ENCODE measurements at places on chromosomes 6 and 20.
A peak's percentile ranks its signal among the peaks of the same experiment; 100 is the strongest.

GRCh38 chr20:10423735-10424134 lies 10.3 kb downstream of the MKKS start:
- H3K4me3 ChIP-seq = no peak overlapping the region
- H3K36me3 ChIP-seq = no peaks in the 10 kb centered on the region
- no peaks in the 10 kb centered on the region for H3K27me3 ChIP-seq
- DNase-seq = no peak

GRCh38 chr20:50310673-50311051 lies 120.0 kb downstream of the CEBPB start:
- DNase-seq = no peak
- no peak overlapping the region for H3K4me3 ChIP-seq
- peaks cover 79% of the 10 kb centered on the region for H3K4me1 ChIP-seq
- no peaks in the 10 kb centered on the region for H3K27me3 ChIP-seq

DNA sequence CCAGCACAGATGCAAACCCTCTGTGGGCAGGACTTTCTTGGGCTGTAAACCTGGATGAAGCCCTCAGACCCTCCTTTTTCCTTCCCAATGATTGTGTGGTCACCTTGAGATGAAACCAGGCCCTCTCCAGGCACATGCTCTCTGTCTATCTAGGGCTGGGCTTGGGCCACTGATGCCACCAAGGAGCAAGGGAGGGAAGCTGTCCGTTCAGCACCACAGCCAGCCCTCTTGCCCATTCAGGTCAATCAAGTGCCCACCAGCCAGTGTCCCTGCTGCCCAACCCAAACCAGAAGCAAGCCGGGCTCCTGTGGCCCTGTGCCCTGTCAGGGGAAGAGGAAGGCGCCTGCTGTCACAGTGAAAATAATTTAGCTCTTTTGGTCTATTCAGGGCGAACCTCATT lies 8.0 kb downstream of the STMN3 start:
- DNase-seq = no peak
- H3K4me1 ChIP-seq = no peaks in the 10 kb centered on the region
- H3K4me3 ChIP-seq = no peak overlapping the region
- H3K27ac ChIP-seq = no peak overlapping the region
- H3K36me3 ChIP-seq = no peaks in the 10 kb centered on the region

DNA sequence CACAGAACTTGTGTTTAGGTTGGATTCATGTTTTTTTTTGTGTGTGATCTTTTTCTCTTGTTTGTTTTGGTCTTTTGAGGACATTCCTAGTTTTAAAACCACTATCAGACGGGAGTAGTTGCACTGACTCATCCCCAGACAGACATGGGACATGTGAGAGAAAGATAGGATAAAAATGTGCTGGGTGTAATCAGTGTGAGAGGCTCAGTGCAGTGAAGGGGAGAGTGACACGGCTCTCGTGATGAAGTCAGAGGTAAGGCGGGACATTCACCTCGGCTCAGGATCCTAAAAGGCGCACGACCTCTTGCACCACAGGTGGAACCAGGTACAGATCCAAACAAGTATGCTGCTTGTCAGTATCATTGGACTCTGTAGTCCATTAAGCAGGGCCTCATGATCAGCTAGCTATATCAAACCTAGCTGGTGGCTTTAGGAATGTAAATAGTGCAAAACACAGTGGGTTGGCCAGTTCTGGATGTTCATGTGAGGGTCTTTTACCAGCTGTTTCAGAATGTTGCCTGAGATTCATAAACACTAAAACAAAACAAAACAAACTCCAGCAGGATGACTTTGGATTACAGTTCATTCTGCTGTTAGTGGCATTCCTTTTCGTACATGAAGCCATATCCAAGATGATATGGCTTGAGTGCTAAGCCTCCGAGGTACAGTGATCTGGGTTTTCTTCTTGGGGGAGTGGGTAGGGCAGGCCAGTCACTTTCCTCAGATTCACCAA lies 18.0 kb downstream of the FOXO3 start:
- DNase-seq = peak; percentile 86
- H3K27ac ChIP-seq = peak overlapping the region; percentile 14
- H3K4me1 ChIP-seq = peaks cover 59% of the 10 kb centered on the region
- H3K4me3 ChIP-seq = no peak overlapping the region

DNA sequence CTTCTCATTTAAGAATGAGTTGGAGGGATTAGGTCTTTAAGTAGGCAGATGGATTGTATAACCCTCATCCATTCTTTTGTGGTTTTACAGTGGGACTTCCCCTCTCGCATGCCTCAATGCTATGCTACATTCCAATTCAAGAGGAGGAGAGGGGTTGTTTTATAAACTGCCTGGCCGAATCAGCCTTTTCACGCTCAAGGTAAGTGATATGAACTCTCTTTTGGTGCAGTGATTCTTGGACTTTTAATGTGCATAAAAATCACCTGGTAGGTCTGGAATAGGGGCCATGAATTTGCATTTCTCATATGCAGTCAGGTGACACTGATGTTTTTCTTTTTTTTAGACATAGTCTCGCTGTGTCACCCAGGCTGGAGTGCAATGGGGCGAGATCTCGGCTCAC lies 10.8 kb downstream of the ASXL1 start:
- peaks cover 41% of the 10 kb centered on the region for H3K36me3 ChIP-seq
- no peaks in the 10 kb centered on the region for H3K27me3 ChIP-seq
- DNase-seq = no peak
- H3K27ac ChIP-seq = no peak overlapping the region
- H3K4me1 ChIP-seq = no peaks in the 10 kb centered on the region
- H3K4me3 ChIP-seq = no peak overlapping the region

- H3K27ac ChIP-seq = no peak overlapping the region
- no peak overlapping the region for H3K4me3 ChIP-seq
- H3K27me3 ChIP-seq = no peaks in the 10 kb centered on the region
These were observed 95.3 kb upstream of the VSTM2L start for GRCh38 chr20:37807471-37808232.

- H3K27ac ChIP-seq = no peak overlapping the region
- no peak overlapping the region for H3K4me3 ChIP-seq
- H3K36me3 ChIP-seq = no peaks in the 10 kb centered on the region
- H3K4me1 ChIP-seq = peaks cover 14% of the 10 kb centered on the region
These were observed 32.5 kb downstream of the KDM1B start for GRCh38 chr6:18187701-18188100.

- no peak for DNase-seq
- H3K4me3 ChIP-seq = no peak overlapping the region
- H3K27ac ChIP-seq = no peak overlapping the region
These were observed 44.0 kb upstream of the UBR2 start for GRCh38 chr6:42519779-42520178.

DNA sequence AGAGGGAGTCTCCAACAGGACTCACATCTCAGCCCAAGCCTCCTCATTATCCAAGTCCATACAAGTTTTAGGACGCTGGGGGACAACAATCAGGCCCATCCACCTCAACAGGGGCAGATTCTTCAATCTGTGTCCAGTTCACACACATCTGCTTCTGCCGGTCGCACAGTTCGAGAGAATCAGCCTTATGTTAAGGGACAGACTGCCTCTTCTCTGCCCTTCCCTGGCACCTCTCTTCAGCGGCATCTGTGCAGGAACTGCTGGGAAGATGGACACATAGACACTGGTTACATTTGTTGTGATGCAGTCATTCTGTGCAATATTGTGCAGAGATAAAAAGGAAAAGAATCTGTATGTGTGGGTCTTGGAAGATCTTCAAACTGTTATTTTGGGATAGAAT lies 21.0 kb downstream of the ULBP1 start:
- H3K4me1 ChIP-seq = peaks cover 3% of the 10 kb centered on the region
- H3K27ac ChIP-seq = no peak overlapping the region
- no peak for DNase-seq
- no peaks in the 10 kb centered on the region for H3K36me3 ChIP-seq
- no peak overlapping the region for H3K4me3 ChIP-seq

DNA sequence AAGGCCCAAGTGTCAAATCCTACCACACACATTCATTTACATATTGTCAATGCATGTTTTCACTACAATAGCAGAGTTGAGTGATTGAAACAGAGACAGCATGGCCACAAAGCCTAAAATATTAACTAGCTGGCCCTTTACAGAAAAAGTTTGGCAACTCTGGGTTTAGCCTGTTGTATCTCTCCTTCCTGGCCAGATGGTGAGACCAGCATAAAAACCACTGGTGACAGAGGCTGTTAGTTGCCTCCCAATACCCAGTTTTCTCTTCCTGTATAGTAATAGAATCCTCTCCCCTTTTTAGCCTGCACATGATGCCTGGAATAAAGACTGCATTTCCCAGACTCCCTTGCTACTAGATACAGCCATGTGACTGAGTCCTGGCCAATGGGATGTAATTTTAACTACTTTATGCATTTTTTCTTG lies 100.0 kb upstream of the TAB2 start:
- H3K27ac ChIP-seq = no peak overlapping the region
- H3K4me3 ChIP-seq = no peak overlapping the region
- no peaks in the 10 kb centered on the region for H3K36me3 ChIP-seq
- no peak for DNase-seq

GRCh38 chr6:118218156-118218555 lies 311.1 kb downstream of the SLC35F1 start:
- no peak overlapping the region for H3K4me3 ChIP-seq
- no peak overlapping the region for H3K27ac ChIP-seq
- H3K27me3 ChIP-seq = no peaks in the 10 kb centered on the region

Measured in left lung (tissue), 14 donors.